ENCODE measurements at places on chromosomes 3 and 15.
A peak's percentile ranks its signal among the peaks of the same experiment; 100 is the strongest.

- peak; percentile 15 for DNase-seq
Measured at GRCh38 chr3:105905328-105905727, 36.5 kb upstream of the CBLB start.

DNA sequence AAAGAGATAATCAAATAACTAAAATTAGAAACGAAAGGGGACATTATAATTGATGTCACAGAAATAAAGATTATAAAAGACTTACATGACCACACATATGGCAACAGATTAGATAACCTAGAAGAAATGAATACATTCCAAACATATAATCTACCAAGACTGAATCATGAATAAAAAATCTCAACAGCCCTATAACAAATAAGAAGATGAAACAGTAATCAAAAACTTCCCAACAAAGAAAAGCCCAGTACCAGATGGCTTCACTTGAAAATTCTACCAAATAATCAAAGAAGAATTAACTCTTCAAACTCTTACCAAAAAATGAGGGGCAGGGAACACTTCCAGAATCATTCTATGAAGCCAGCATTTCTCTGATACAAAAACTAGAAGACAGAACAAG, 11.8 kb downstream of the TOP2B start:
- DNase-seq: no peak

DNA sequence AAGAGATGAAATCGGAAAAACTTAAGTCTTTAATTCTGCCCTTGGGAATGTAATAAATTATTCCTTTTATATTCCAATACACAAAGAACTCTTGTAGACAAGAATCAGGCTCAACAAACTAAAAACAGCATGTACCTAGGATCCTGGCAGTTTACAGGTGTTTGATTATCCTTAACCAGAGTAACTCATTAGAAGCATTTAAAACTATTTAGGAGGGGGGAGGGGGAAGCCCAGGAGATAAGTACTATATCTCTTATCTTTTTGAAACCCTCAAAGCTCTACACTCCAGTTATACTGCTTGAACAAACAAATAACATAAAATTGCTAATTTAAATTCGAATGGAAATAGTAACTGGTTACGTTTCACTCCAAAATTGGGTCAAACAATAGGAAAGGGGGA, 1.9 kb downstream of the CNBP start:
- no peak for DNase-seq

DNA sequence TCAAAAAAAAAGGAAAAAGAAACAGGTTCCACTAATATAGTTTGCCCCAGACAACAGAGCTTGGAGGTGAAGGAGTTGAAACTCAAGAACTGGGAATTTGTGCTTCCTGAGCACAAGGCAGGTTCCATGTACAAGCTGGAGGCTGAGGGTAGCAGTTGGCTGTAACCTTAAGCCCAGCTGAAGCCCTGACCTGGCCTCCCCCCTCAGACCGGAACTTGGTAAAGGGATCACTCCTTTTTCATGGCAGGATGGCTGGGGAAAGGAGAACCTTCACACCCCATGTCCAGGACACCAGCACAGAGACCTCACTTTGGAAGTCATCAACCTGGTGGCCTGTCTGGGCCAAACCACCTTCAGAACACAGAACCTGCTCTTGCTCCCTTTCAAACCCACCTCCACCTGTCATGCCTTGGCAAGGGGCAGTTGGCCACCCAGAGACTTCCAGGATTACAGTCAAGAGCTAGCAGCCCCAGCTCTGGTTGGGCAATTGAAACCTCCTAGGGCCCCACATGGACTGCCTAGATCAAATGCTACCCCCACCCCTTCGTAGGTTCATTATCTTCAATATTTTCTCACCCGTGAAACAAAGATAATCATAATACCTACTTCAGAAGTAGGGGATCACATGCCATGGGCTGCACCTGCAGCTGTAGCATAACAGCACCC, 3.5 kb downstream of the RPL29 start:
- no peak for DNase-seq

DNA sequence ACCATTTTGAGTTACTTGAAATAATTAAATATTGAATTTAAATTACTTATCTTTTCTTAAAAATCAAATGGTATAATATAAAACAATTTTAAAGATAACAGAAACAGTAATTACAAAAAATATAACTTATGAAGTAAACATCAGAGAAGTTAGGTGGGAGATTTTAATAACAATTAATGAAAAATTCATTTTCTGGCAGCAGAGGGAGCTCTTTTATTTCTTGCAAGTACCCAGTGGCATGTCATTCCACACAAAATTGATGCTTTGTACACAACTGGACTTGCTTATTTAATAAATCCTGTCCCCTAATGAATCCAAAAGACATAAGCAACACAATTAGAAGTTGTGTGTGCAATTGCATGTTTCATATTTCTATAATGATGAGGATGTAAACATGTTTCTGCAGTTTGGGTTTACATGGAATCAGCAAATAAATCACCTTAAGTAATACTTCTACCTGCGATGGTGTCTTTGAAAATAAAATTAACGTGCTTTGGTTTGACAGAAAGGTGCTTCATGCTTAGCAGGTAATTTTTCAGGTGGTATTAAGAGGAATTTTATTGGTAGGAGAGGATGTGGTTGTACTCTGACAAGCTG, 861.3 kb downstream of the ZPLD1 start:
- no peak for DNase-seq

GRCh38 chr3:175111036-175111435, 251.9 kb downstream of the NAALADL2 start:
- no peak for DNase-seq
